ENCODE measurements at places on chromosomes 16 and 17. TPM values are rescaled to one million over a fixed set of nuclear protein-coding genes. Genes with fewer than 3 reads are reported as not detected.

C17orf50 gene
- total RNA-seq, result not detected

DNA sequence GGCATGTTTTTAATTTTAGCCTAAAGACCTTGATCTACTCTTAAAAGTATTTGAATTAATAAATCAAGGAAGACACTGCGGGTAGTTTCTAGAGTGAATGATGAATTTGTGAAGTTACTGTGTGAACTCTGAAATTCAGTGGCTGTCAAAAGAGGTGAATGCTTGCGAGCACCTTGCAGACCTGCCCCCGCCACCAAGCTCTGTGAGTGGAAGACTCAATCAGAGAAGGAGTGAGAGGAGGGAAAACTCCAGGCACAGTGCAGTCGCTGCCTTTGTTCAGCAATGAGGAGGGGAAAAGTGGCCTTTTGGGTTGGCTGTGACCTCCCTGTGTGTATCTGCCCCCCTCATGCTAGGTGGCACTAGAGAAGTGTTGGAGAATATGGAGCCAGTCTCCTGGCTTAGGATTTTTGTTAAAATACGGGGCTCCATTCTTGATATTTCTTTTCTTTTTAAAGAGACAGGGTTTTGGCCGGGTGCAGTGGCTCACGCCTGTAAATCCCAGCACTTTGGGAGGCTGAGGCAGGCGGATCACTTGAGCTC lies 53.0 kb downstream of the LDHD start:
- peaks cover 14% of the 10 kb centered on the region for H3K4me1 ChIP-seq
- H3K4me3 ChIP-seq, result no peak overlapping the region
- no peak for DNase-seq
- no peak overlapping the region for H3K27ac ChIP-seq
- H3K27me3 ChIP-seq, result no peaks in the 10 kb centered on the region
- no peaks in the 10 kb centered on the region for H3K36me3 ChIP-seq

RGS9 gene
- total RNA-seq, result 4.3 TPM

CCL8 gene
- total RNA-seq, result not detected

- peak overlapping the region; percentile 72 for H3K4me3 ChIP-seq
- H3K36me3 ChIP-seq, result no peaks in the 10 kb centered on the region
- no peak for DNase-seq
- peak overlapping the region; percentile 96 for H3K27ac ChIP-seq
These were observed 938 bp downstream of the NCOR1 start for GRCh38 chr17:16214190-16215001.

SLFN12 gene
- 6.0 TPM for total RNA-seq

GRCh38 chr17:43983515-43984411 lies 20.7 kb upstream of the NAGS start:
- H3K4me1 ChIP-seq, result peaks cover 14% of the 10 kb centered on the region
- no peak overlapping the region for H3K4me3 ChIP-seq
- H3K27ac ChIP-seq, result no peak overlapping the region
- DNase-seq, result peak; percentile 44
- H3K36me3 ChIP-seq, result no peaks in the 10 kb centered on the region
- peaks cover 6% of the 10 kb centered on the region for H3K27me3 ChIP-seq

- H3K36me3 ChIP-seq, result peaks cover 6% of the 10 kb centered on the region
- H3K4me3 ChIP-seq, result no peak overlapping the region
- no peaks in the 10 kb centered on the region for H3K27me3 ChIP-seq
- H3K27ac ChIP-seq, result no peak overlapping the region
These were observed 22.1 kb downstream of the EFTUD2 start for GRCh38 chr17:44877121-44877520.
